CD4-positive, alpha-beta T cell treated with Interferon gamma for 1 hour (primary cell): ENCODE measurements at places on chromosomes 7 and 10.

GRCh38 chr7:20954711-20955619 is 168.3 kb upstream of the SP8 start:
- no peak for DNase-seq

DNA sequence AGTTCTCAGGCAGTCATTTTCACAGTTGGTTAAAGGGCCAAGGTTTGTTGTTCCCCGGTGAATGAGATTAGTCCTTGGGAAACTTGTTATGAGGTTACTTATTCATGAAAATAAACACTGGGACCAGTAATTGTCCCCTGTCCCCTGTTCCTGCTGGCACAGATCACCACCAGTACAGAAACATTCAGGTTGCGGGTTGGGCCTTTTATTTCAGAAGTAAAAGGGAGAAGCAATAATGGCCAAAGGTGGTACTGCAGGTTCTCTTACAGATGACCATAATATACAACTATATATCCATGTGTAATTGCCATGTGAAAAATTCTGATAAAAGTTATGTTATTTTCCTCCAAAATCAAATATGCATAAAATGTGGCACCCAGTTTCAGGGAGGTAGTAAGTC is 442.0 kb downstream of the SORCS1 start:
- no peak for DNase-seq

- no peak for DNase-seq
Observed at GRCh38 chr10:104894681-104895080, 253.6 kb downstream of the SORCS3 start.

DNA sequence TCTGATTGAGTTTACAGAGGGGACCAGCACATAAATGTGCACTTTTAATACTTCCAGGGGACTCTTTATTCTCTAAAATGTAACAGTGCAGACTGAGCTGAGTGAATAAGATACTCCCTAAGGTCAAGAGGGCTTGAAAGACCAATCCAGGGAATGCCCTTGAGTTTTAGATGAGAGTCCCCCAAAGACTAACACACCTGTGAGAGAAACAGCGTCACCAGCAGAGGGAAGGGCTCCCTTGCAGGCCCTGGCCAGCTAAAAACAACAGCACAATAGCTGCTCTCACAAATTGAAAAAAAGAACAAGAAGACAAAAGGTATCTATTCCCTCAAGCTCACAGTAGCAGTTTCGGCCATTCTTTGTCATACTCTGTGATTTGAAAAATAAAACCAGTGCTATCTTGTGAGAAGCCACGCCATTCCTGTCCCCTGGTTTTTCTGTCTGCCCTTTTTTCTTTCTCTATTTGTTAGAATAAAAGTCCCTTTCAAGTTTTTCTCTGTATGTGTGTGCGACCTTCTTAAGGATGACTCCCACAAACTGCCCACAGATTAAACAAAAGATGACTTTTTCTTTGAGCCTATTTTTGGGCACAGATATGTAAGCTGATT is 230.4 kb upstream of the BMPER start:
- DNase-seq: no peak

DNA sequence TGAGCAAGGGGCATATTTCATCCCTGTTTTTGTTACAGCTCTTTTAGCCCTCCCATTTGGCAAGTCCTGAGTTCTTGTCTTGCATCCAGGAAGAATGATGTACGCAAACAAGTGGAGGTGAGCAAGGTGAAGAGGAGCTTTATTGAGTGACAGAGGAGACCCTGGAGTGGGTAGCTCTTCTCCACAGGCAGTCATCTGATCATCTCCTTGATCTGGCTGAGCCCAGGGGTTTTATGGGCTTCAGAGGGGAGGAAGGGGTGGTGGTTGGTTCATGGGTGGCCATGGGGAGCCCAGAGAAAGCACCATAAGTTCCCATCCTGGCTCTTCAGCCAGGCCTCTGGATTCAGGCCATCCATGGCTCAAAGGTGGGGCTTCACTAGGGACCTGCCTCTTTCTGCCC is 21.9 kb downstream of the STEAP1 start:
- no peak for DNase-seq

- peak; percentile 2 for DNase-seq
Observed at GRCh38 chr7:24665564-24666294, 91.5 kb downstream of the GSDME start.

GRCh38 chr10:69759641-69760040 is 42.1 kb upstream of the COL13A1 start:
- DNase-seq: no peak

DNA sequence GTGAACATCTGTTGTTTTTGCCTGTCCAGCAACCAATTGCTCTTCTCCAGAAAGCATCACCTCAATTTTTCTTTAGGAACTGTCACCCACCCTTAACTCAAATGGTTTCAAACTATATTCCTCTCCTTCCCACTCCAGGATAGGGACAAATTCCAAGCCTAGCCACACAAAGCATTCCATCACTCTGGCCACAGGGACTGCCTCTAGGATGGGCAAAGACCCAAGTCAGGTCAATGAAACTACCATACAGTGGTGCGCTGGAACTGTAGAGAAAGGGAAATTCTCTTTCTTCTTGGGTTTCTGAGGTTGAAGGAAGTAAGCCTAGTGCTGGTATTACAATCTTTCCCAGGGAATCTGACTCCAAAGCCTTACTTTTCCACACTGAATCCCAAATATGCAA is 3.6 kb downstream of the MICU1 start:
- no peak for DNase-seq

DNA sequence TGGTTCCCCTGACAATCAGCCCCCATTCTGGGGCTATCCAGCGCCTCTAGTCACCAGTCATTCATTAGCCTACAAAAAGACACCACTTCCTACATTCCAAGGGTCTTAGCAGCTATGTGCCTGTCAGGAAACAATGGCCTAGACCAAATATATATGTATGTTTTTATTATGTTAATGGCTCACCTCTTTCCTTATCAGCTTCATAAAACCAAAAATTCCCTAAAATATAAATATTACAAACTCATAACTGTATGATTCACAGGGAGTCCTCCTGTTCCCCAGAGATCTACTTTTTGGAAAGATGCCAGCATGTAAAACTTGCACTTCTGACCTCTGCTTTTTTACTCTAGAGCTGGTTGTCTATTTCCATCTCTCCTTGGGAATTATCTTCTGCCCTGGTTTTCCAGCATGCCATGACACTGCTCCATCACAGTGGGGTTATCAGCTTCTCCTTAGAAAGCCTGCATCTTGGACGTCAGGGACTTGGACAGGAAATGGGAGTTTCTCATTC is 79.2 kb downstream of the ABCA13 start:
- DNase-seq: no peak

GRCh38 chr10:21508706-21509331 is 16.7 kb downstream of the SKIDA1 start:
- no peak for DNase-seq

DNA sequence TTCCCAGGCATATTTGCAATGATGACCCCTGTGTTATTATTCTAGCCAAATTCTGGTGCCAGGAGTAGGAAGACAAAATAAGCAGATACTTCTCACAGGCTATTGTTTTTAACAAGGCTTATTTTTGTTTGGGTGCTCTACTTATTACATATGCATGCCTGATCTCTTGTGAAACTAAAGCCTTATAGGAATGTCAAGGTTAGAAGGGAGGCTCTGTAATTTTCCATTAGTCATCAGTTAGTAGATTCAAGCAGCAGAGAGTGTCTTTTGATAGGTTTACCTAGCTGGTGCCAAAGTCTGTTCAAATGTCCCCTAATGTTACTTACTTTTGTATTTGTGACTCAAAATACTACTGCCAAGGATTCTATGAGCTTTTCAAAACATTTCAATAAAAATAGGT is 11.7 kb upstream of the TMEM106B start:
- no peak for DNase-seq

DNA sequence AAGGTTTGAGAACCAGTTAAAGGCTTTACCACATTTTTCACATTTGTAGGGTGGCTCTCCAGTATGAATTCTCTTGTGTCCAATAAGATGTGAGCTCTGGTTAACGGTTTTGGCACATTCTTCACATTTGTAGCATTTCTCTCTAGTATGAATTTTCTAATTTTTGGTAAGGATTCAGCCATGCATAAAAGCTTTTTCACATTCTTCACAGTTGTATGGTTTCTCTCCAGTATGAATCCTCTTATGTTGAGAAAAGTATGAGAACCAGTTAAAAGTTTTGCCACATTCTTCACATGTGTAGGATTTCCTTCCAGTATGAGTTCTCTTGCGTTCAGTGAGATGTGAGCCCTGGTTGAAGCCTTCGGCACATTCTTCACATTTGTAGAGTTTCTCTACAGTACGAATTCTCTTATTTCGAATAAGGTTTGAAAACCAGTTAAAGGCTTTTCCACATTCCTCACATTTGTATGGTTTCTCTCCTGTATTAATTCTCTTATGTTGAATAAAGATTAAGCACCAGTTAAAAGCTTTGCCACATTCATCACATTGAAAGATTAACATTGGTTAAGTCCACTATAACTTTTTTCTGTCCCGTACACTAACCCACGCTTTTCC is 33.2 kb upstream of the ZNF479 start:
- DNase-seq: no peak

GRCh38 chr10:32409741-32410140 is 36.2 kb upstream of the CCDC7 start:
- no peak for DNase-seq

DNA sequence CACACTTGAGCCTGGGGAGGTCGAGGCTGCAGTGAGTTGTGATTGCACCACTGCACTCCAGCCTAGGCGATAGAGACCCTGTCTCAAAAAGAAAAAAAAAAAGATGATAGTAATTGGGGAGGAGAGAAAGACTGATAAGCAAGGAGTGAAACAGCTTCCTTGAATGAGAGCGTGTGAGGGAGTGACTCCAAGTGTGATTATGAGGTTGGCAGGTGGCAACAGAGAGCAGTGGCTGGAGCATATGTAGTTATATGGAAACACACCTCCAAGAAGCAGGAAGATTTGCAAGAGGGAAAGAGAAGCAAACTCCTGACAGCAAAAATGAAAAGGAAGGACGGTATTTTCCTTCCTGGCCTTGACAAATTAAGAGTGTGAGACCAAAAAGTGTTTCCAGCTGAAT is 50.4 kb downstream of the VKORC1L1 start:
- DNase-seq: no peak

DNA sequence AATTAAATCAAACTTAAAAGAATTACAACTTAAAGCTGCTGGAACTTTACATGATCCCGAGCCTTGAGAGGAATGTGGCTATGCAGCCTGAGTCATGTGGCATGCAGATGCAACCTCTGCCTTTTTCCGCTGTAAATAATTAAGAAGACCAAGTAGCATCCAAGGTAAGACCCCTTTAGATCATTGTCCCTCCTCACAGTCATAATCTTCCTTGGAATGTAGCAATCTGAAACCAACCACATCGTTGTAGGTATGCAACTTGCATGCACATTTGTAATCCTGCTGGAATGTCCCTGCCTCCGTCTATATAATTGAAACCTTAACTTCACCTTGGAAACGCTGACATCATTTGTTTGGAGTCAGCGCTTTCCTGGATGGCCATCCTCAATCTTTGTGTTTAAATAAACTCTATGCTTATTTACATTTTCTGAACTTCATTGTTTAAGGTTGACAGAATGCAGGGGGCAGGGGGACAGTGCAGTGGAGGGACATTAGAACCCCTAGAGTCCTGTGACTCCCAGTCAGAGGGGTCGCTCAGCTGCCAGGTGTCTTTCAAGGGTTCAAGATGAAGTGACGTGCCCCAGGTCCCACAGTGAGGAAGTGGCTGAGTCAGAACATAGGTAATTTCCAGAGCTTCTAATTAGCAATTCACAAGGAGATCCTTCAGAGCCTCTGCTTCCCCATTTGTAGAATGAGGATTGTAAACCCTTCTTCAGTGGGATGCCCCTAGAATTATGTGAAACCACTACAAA is 110.7 kb downstream of the RALA start:
- peak; percentile 41 for DNase-seq

DNA sequence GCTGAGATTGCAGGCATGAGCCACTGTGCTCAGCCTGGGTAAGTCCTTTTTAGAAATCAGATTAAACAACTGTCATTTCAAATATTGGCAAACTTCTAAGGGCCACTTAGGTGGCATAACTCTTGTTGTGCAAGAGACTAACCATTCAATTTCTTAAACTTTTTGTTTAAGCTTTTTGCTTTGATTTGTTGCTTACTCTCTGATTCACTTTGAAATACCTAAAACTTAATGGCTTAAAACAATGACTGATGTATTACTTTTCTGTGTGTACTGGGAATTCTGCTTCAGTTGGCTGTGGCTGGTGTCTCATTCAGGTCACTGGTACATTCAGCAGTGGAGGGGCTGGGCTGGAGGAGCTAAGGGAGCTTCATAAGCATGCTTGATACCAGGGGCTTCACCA is 28.9 kb downstream of the ZNF25 start:
- no peak for DNase-seq

DNA sequence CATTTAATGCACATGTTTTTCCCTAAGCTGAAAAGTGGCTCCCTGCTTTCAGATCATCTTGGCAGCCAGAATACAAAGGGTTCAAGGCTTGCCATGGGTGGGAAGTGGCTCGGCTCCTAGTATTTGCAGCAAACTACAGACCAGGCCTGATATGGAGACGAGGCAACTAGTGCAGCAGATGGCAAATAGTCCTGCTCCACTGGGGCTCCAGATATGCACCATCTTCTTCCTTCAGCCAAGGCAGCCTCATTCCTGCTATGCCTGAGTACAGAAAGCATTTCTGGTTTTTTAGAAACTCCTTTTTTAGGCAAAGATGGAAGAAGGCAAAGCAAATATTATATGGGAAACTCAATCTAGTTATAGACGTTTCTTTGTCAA is 23.9 kb downstream of the LRRC4 start:
- DNase-seq: no peak

DNA sequence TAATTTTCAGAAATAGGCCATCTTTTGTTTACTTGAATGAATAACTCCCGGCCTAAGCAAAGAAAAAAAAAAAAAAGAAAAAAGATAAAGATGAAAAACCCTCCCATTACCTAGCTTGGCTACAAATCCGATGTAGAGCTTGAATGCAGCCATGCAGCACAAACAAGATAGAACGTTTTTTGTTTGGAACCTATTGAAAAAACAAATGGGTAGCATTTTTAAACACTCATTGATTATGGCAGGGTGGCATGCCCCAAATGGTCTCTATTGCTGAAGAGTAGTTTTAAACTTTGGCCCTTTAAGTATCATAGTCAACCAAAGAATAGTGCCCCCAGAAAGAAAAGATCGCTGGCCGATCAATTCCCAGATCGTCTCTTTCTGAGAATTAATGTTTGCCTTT is 84.4 kb downstream of the VTI1A start:
- DNase-seq: no peak

DNA sequence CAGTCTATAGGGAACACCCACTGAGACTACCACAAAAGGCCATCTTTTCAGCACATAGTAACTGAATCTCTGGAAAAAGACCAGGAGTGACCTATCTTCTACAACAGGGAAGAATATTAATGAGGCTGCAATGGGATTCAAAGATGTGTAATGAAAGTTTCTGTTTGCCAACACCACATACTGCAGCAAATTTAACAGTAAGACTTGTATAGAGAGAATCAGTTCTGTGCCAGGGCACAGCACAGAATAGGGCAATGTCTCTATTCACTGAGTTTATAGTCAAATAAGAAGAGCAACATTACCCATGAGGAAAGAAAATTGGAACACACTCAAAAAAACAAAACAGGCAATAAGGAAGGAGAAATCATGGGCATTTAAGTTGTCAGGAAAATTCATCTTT is 91.4 kb upstream of the PTN start:
- no peak for DNase-seq
